ENCODE measurements at places on chromosomes 5 and 9.
A peak's percentile ranks its signal among the peaks of the same experiment; 100 is the strongest.

DNA sequence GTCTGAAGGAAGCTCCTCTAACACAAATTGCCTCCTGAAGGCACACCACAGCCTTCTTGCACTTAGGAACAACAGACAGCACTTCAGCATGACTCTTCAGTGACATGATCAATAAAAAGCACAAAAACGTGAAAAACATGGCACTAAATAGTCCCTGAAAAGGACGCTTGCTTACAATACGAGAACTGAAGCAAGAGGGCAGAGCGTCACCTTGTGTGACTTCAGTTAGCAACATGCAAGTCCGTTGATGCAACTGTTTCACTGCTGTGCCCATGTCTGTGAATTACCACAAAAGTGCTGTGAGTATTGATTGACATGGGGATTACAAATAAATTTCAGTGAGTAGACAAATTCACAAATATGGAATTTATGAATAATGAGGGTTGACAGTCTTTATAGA, 219.9 kb upstream of the GAS1 start:
- no peak for DNase-seq

- peak; percentile 72 for DNase-seq
Measured at GRCh38 chr5:77851176-77852067, 75.3 kb upstream of the TBCA start.

GRCh38 chr5:14838396-14839319, 32.9 kb downstream of the ANKH start:
- DNase-seq: no peak

- no peak for DNase-seq
Measured at GRCh38 chr9:121598167-121598964, 53.1 kb upstream of the DAB2IP start.

DNA sequence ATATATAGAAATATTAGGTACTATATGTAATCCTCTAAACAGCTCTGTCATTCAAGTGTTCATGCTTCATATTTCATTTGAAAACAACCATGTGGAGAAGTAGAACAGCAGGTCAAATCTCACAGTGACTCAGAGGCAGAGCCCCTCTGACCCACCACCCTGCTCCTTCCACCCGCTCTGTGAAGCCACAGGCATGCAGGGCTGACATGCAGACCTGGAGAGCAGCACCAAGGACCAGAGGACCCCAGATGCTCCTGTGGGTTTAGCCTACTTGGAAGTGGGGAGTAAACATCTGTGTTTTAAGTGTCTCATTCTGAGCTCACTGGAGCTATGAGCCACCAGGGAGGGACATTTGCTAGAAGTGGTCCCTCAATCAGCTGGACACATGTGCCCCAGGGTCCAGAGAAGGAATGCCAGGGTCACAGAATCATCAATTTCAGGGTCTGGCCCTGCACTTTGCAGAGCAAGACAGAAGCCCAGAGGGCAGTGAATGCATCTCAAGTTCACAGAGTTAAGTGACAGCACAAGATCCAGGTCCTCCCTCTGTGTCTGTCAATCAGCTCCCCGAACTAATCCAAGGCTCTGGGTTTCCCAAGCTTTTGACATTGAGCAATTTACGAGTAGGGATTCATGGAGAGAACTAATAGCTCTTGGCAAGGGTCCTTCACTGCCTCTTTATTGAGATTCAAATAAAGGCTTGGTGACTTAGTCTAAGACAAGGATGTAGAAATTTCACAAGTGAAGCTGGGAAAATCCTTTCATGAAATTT, 441.1 kb downstream of the SEMA5A start:
- DNase-seq: no peak

- no peak for DNase-seq
Measured at GRCh38 chr9:281741-282645, 67.3 kb downstream of the DOCK8 start.

- no peak for DNase-seq
Measured at GRCh38 chr9:18390393-18390792, 83.6 kb upstream of the ADAMTSL1 start.

- DNase-seq: no peak
Measured at GRCh38 chr5:32578363-32578762, 7.0 kb upstream of the SUB1 start.

GRCh38 chr9:134770972-134771971, 109.3 kb upstream of the FCN2 start:
- peak; percentile 78 for DNase-seq

DNA sequence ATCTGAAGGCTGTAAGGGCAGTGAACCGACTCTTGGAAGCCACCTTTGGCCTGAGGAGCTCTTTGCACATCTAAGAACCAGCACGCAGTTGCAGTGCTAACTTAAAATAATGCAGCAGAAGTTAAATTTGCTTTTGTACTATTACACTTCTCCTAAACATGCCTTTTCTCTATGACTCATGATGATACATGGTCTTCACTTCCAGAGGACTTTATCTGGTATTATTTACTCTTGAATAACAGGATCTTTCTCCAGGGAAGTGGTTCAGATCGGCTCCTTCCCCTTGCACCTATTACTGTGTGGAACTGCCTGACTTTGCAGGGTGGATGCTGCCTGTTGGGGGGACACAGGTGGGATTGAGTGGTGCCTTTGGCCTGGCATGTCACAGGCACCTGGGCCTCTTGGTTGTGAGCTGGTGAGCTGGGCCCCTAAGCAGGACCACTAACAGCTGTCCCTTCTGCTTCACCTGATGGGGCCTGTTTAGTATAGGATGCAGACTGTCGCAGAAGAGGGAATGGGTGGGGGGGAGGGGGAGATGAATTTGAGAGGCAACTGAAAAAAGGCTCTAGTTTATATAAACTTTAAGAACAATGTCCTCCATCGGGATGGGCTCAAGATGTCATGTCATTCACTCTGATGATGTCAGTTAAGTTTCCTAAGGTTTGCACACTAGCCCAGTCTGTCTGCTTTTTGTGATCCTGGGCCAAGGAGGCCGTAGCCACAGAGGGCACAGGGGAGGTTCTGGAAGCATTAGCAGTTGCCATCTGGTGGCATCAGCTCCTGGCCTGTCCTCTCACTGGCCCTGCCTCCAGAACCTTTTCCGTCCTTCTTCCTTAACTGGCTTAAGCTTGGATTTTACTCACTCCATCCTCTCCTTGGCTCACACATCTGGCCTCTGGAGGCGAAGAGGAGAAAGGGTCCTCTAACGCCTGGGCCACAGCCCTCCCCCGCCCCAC, 33.9 kb upstream of the GABBR2 start:
- DNase-seq: no peak

GRCh38 chr9:6781476-6781875, 23.7 kb downstream of the KDM4C start:
- no peak for DNase-seq

DNA sequence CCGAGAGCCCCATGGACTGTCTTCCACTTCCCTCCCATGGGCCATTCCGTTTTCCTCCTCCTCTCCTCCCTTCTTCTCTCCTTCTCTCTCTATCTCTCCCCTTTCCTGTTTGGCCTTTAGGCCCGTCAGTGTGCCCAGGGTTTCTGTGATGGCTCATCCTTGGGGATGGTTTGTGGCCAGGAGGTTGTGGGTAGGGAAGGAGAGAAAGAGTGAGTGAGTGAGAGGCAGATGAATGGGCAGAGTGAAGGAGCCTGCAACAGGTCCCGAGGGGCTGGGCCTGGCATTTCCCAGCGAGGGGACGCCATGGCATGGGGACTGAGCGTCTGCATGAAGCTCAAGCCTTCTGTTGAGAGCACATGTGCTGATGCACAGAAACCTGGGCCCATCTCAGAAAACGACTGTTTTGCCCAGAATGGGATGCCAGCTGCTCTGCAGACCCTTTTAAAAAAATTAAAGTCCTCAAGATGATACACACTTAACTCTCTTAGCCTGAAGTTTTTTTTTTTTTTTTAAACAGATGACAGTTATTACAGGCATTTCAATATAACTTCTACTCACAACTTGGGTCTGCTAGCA, 69.1 kb downstream of the PRRT1B start:
- no peak for DNase-seq

- no peak for DNase-seq
Measured at GRCh38 chr5:131264451-131265099, 722 bp downstream of the CDC42SE2 start.

GRCh38 chr5:1865486-1865885, 17.2 kb downstream of the IRX4 start:
- no peak for DNase-seq

- DNase-seq: no peak
Measured at GRCh38 chr5:57598756-57599155, 116.1 kb upstream of the ACTBL2 start.

DNA sequence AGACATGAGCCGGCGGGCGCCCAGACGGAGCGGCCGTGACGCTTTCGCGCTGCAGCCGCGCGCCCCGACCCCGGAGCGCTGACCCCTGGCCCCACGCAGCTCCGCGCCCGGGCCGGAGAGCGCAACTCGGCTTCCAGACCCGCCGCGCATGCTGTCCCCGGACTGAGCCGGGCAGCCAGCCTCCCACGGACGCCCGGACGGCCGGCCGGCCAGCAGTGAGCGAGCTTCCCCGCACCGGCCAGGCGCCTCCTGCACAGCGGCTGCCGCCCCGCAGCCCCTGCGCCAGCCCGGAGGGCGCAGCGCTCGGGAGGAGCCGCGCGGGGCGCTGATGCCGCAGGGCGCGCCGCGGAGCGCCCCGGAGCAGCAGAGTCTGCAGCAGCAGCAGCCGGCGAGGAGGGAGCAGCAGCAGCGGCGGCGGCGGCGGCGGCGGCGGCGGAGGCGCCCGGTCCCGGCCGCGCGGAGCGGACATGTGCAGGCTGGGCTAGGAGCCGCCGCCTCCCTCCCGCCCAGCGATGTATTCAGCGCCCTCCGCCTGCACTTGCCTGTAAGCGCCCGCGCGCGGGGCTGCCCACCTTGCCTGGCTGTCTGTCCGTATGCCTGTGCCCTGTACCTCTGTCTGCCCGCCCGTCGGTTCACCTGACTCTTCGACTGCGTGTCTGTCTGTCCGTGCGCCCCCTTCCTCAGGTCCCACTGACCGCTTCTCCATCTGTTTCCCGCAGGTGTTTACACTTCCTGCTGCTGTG, 412 bp downstream of the FGF18 start:
- peak; percentile 65 for DNase-seq

- peak; percentile 42 for DNase-seq
Measured at GRCh38 chr9:86946201-86947145, 833 bp downstream of the GAS1 start.

DNA sequence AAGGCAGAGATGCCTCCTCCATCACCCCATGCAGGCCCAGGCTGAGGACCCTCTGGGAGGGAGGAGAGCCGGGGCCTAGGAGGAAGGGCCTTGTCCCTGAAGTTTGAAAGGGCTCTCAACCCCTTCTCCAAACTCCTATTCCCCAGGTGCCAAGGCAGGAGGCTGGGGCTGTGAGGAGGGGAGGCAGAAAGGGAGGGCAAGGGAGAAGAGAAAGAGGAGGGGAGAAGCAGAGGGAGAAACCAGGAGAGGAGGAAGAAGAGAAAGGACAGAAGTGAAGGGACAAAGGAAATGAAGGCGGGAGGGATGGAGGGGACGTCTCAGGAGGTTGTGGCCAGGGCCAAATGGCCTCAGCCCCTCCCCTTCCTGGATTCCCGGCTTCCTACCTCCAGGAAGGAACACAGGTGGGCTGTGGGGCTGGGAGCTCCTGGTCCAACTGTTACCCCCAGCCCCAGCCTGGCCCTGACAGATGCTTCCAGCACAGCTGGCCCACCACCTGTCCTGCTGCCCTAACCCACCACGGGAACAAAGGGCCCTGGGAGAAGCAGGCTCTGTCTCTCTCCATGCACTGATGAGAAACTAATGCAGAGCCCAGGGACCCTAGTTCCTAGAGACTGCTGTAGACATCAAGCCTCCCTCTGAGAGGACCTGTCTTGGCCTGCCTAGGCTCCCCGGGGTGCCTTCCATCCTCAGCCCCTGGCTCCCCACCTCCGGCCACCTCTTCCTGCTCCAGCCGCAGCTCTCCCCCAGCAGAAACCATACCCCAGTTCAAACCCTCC, 3.5 kb downstream of the DBN1 start:
- DNase-seq: no peak

DNA sequence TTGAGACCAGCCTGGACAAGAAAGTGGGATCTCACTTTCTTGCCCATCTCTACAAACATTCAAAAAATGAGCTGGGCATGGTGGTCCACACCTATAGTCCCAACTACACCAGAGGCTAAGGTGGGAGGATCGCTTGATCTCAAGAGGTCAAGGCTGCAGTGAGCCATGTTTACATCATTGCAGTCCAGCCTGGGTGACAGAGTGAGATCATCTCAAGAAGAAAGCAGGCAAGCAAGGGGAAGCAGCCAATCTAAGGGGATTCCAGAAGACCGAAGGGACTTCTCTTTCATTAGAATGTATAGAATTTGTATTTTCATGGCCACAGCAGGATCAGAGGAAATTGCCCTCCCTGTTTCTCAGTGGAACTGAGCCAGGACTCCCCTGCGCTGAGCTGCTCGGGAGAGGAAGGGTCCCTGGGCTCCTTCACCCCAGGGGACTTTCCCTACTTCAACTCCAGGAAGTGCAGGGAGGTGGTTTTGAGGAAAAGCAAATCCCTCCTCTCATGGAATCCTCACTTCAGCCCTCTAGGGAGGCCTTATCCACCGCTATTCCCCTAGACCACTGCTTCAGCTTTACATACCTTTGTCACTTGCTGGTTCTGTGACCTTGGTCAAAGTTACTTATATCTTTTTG, 12.1 kb downstream of the WWC1 start:
- no peak for DNase-seq

DNA sequence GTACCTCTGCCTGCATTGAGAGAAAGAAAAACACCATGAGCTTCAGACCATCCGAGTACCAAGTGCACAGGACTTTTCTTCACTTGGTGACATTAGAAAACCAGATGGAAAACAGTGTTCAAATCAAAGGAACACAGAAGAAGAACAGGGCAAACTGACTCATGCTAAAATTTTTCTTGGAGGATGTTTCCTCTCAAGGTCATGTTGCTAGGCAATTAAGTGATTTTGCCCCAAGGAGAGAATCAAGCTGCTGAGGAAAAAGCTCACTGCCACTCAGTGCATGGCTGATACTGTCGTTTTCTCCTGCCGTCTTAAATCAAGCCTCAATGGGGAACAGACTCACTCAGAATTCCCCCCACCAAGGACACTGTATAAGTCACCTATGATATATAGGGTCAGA, 57.9 kb upstream of the SIMC1 start:
- DNase-seq: no peak

- peak; percentile 66 for DNase-seq
Measured at GRCh38 chr9:92763721-92764380, 782 bp downstream of the BICD2 start.

GRCh38 chr9:120868339-120868675, 8.7 kb downstream of the PHF19 start:
- no peak for DNase-seq

- DNase-seq: peak; percentile 44
Measured at GRCh38 chr5:139574641-139575312, 13.6 kb downstream of the UBE2D2 start.

DNA sequence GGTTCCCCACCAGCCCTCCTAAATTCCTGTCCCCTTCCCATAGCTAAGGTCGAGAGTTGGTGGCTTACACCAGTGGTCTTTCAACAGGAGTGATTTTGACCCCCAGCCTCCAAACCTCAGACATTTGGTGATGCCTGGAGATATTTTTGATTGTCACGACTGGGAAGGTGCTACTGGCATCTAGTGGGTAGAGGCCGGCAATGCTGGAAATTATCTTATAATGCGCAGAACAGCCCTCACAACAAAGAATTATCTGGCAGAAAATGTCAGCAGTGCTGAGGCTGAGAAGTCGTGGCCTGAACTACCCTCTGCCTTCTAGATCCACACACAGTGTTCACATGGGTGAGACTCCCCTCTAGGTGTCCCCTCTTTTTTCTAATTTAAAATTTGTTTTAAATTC, 69.6 kb downstream of the IL31RA start:
- peak; percentile 2 for DNase-seq

GRCh38 chr9:18544456-18544855, 70.5 kb downstream of the ADAMTSL1 start:
- no peak for DNase-seq

Data from GM13976 (cell line).